ENCODE measurements at places on chromosomes 6 and 20.

DNA sequence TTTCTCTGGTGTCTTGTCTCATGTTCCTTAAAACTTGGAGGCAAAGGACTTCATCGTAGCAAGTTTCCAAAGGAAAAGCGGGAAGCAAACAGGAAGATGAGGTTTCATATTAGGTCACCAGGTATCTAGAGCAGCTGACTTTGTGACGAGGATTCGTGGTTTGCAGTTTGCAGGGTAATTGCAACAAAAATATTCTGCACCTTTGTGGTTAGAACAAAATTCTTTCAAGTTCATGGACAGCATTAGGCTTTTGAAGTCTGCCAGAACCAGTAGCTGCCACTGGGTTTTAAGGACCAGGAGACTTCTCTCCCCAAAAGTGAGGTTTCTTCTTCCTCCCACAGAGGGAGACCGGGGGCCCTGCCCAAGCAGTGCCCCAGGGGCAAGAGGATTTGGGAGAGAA, 63.4 kb downstream of the RPP40 start:
- DNase-seq: no peak

DNA sequence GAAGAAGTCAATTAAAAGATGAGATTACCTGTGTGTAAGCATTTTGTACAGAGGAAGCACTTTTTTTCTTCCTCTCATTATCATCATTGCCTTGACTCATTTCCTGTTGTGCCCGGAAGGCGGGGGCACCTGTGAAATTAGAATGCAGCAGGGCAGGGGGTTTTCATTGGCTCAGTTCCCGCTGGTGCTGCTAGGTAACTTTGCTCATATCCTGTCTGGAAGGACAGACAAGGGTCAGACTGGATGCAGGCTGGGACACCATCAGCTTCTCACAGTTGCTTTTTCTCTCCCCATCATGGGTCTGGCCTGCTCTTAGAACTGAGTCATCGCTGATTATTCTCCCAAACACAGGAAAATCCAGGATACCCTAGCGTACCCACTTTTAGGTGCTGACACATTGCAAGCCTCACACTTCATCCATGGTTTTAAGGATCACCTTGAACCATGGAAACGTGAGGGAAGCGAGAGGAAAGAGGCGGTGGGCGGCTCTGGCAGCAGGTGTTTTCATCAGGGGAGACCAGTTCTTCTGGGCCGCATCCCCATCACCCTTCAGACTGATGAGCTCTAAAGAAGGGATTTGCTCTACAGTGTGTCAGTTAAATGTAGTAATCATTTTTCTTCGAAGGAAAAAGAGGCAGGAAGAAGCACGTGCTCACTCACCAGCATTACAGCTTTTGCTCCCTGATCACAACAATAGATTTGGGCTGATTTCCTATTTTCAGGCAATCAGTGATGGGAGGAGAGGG, 195.7 kb upstream of the SASH1 start:
- peak; percentile 13 for DNase-seq

- DNase-seq: no peak
Measured at GRCh38 chr6:12873691-12874090, 157.1 kb downstream of the PHACTR1 start.

GRCh38 chr6:110900028-110900598, 25.5 kb downstream of the AMD1 start:
- DNase-seq: no peak

- DNase-seq: no peak
Measured at GRCh38 chr6:170137176-170137891, 153.5 kb downstream of the DLL1 start.

DNA sequence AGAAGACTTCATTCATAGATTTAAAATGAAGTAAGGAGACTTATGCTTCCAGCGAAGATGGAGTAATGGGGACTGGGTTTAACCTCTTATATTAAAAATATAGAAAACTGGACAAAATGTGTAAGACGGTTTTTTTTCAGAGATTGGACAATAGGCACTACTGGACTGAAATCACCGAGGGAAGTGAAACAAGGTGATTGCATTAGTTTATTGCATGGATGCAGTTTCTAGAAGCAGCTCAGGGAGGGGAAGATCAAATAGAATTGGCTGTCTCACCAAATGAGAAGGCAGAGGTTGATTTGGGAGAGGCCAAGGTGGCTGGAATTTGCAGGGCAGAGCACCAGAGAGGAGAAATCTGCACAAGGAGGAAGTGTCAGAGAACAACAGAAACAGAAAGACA, 162.6 kb downstream of the DNAH8 start:
- no peak for DNase-seq

DNA sequence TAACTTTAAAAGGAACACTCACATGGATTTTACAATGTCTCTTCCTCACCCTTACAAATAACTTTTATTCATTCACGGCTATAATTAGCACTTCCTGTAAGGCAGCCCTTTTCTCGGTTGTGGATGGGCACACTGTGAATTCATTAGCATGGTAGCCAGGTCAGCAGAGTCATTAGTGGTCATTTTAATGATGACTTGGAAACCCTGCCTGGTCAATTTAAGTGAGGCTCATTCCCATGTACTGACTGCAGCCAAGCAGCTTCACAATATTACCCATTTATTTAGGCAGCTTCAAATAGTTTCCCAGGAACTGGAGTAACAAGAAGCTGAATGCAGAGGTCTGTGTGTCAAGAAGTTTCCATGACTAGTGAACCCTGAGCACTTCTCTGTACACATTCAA, 248.8 kb downstream of the KHDC1L start:
- no peak for DNase-seq

- no peak for DNase-seq
Measured at GRCh38 chr6:10540073-10540746, 19.1 kb downstream of the GCNT2 start.

DNA sequence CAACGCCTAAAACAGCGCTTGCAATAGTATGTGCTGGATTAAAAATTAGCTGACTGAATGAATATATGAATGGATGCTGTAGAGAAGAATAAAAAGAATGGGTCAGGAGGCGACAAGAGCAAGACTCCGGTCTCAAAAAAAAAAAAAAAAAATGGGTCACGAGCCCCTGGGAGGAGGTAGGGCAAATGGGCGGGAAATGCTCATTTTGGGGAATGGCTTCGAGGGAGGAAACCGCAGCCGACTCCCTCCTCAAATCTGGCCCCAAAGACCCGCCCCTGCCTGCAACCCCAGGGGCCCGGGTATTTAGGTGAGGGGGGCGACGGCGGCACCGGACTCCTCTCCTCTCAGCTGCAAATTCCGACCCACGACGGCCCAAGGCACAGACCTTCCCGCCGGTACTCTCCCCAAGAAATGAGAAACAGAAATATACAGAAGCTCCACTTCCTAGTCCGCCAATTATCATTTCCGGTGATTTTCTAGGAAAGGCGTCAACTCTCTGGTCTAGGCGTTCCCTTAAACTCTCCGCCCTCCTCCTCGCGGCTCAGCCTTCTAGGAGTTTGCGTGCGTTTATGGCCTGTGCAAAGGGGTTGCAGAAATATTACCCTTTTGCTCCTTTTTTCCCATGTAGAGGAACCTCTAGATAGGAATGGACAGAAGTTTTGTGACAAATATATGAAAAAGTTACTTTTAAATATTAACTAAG, at the start of gene ZNF311:
TSS of gene ZNF311 (minus strand) at position 133 of the 703 bp plus-strand sequence. CDS start 1,361 bp downstream, outside the sequence.
- no peak for DNase-seq

DNA sequence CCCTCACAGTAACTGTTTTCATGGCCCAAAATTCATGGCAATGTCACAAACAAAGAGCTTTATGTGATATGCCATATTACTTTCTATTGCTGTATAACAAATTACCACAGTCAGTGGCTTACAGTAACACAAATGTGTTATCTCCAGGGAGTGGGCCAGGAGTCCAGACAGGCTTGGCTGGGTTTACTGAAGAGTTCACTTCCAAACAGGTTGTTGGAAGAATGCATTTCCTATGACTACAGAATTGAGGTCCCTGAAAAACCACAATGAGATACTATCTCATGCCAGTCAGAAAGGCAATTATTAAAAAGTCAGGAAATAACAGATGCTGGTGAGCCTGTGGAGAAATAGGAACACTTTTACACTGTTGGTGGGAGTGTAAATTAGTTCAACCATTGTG, 431.9 kb downstream of the PKHD1 start:
- no peak for DNase-seq

DNA sequence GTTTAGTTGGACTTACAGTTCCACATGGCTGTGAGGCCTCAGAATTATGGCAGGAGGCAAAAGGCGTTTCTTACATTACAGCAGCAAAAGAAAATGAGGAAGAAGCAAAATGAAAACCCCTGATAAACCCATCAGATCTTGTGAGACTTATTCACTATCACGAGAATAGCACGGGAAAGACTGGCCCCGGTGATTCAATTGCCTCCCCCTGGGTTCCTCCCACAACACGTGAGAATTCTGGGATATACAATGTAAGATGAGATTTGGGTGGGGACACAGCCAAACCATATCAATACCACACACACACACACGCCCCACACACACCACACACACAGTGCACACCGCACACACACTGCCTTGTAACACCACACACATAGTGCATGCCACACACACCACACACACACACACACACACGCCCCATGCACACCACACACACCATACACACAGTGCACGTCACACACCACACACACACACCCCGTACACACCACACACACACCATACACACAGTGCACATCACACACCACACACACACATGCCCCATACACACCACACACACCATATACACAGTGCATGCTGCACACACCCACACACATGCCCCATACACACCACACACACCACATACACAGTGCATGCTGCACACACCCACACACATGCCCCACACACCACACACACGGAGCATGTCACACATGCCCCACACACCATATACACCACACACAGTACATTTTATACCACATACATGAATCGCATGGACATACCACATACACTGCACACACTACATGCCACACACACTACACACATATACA, 310.5 kb downstream of the TAF4 start:
- DNase-seq: no peak

DNA sequence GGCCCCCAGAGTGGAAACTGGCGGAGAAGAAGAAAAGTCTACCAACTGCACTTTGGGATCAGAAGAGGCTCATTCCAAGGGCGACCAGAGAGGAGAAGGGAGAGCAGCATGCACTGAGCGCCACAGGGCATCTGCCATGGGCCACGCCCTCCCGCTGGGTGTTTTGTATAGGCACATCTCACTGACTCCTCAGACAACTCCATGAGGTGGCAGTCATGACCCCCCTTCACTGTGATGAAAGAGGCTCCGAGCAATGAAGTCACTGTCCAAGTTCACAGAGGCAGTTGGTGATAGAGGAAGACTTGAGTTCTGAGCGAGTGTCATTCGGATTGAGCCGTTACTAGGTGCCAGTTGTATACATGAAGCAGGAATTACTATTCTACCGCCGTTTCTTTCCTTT, 15.4 kb downstream of the BPIFB1 start:
- DNase-seq: no peak

GRCh38 chr6:143773506-143774150, 69.5 kb upstream of the LTV1 start:
- no peak for DNase-seq

- no peak for DNase-seq
Measured at GRCh38 chr6:130324657-130325056, 41.2 kb upstream of the TMEM200A start.

DNA sequence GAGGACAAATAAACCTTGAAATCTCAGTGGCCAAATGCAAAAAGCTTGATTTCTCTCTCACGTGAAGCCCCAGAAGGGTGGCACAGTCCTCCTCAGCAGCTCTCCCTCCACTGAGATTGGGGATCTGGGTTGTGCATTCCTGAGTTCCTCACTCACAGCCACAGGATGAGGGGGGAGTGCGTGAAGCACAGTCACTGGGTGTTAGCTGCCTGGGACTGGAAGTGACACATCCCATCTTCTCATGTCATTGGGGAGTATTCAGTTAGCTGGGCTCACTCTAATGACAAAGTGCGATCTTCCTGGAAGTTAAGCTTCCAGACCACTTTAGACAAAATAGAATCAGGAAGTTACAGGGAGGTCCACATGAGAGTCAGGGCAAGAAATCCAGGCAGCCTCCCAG, 192.2 kb upstream of the LRFN2 start:
- peak; percentile 34 for DNase-seq

DNA sequence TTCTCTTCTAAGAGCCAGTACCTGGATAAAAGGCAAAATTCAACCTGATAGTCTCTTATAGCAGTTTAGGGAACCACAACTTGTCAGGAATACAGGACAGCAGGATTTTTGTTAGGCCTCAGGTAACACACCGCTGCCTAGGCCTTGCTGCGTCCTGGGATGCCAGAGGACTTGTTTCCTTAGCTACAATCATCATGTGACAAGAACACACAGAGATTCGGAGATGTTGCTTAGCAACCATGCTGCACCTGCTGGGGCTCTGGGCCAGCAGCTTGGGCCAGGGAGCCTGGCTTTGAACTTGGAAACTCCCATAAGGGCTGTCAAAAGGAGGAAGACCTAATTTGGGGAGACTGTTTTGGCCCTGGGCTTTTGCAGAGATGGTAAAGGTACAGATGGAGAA, 36.1 kb upstream of the CHD6 start:
- no peak for DNase-seq

GRCh38 chr6:125154761-125155135, 1.2 kb downstream of the TPD52L1 start:
- DNase-seq: peak; percentile 51

DNA sequence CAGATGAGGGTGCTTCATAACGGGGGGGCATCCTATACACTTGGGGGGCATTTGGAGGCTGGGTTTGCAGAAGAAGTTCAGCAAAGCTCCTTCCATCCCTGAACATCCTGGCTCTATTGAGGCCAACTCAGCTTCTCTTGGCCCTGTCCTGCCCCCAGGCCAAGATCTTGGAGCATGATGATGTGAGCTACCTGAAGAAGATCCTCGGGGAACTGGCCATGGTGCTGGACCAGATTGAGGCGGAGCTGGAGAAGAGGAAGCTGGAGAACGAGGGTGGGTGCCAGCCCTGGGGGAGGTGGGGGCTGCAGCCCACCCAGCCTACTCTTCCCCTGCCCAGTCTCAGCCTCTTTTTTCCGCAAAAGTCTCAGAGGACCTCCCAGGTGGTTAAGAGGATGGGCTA, 17.2 kb downstream of the GDAP1L1 start:
- no peak for DNase-seq

- DNase-seq: no peak
Measured at GRCh38 chr20:59938221-59938620, 1.9 kb downstream of the PPP1R3D start.

DNA sequence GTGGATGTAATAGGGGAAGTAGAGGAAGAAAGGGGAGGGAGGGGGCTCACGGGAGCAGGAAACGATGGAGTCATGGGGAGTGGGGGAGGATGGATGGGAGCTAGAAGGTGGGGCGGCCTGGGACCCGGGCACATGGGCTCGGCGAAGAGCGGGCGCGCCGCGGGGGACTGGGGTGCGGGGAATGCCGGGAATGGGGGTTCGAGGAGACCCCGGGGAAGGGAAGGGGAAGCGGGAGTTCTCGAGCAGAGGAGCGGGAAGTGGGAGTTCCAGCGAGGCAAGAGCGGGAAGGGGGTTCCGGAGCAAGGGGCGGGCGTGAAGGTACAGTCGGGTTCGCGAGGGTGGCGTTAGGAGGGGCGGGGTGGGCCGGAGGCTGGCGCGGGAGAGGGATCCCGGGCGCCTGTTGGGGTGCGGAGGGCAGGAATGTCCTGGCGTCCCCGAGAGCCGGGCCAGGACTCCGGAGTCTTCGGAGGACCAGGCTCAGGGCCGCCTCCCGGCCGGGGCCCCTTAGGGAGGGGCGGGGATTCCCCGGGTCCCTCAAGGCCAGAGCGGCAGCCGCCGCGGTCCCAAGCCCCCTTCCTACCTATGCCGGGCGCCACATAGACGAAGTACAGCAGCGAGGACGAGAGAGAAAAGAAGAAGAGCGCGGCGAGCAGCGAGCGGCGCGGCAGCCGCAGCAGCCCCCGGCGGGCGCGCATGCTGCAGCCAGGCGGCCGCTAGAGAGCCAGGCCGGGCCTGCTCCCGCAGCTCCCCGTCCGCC, 504 bp downstream of the B4GALT5 start:
- no peak for DNase-seq

GRCh38 chr6:147892476-147892875, 384.0 kb downstream of the SAMD5 start:
- DNase-seq: no peak

GRCh38 chr6:118524686-118525085, 23.4 kb upstream of the PLN start:
- DNase-seq: no peak

All from HCT116 (cell line).